Activated naive CD4-positive, alpha-beta T cell treated with Interleukin-2 at 50 U/mL for 16 hours (primary cell): ENCODE measurements at places on chromosomes 4 and X.

- no peak for DNase-seq
These were observed 28.2 kb upstream of the RASSF6 start for GRCh38 chr4:73648478-73648877.

DNA sequence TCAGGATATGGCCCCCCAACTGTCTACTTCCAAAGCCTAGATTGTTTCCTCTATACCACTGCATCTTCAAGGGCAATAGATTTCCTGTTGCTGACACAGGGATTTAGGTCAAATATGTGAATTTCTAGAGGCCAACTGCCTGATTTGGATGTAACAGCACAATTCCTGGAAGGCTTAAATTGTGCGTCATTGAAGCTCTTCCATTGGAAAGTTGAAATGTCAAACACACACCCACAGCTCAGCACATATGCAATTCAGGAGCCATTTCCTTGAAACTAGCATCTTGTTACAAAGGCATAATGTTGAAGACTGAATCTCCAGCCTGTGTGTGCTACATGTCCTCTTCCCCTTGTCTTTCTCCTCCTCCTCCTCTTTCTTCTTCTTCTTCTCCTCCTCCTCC lies 158.6 kb downstream of the STK32B start:
- DNase-seq = no peak

GRCh38 chrX:51779306-51779705 lies 36.1 kb downstream of the GSPT2 start:
- no peak for DNase-seq

GRCh38 chrX:111874241-111874640 lies 1.7 kb upstream of the TRPC5OS start:
- DNase-seq = no peak

- DNase-seq = no peak
These were observed 4.3 kb upstream of the RBM3 start for GRCh38 chrX:48569958-48570357.

GRCh38 chr4:67573193-67573592 lies 14.7 kb downstream of the STAP1 start:
- no peak for DNase-seq

DNA sequence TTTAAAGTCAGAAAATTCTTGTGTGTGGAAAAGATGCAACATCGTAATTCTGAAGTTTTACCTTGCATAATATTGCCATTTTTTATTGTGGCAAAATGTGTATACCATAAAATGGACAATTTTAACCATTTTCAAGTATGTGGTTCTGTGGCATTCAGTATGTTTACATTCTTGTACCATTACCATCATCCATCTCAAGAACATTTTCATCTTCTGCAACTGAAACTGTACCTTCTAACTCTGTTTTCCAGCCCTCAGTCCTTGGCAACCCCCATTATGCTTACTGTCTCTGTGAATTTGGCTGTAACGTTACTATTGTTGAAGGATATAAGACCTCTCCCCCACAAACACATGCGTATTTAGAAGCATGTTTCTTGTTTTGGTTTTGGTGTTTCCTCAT lies 123.2 kb downstream of the BMPR1B start:
- DNase-seq = no peak

GRCh38 chr4:124839786-124840390 lies 127.4 kb upstream of the ANKRD50 start:
- DNase-seq = no peak

- DNase-seq = no peak
These were observed 291.2 kb downstream of the TEX13A start for GRCh38 chrX:104929324-104929723.

DNA sequence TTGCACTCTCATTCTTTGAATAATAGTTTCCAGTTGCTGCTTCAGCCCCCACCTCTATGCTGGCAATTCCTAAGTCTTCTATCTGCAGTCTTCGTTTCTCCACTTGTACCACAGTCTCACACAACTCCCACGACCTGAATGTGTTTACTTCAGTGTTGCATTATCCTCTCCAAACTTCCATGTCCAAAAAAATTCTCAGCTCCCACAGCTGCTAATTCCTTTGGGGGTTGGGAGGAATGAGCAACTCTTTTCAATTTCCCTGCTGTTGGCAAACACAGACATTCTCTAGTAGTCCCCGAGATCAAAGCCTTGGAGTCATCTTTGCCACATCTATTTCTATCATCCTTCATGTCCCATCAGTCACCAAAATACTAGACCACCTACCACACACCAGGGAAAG lies 14.4 kb upstream of the CDS1 start:
- no peak for DNase-seq
